Muscle of arm (tissue), 14 donors: ENCODE measurements at places on chromosomes 7 and 10. TPM values are rescaled to one million over a fixed set of nuclear protein-coding genes. Genes with fewer than 3 reads are reported as not detected.

- DNase-seq, result no peak
These were observed 51.3 kb downstream of the TSPAN12 start for GRCh38 chr7:120806669-120807068.

GRCh38 chr10:110044681-110045080, 36.9 kb downstream of the ADD3 start:
- DNase-seq, result no peak

GRCh38 chr7:13153266-13153665, 465.8 kb downstream of the ARL4A start:
- no peak for DNase-seq

- no peak for DNase-seq
These were observed 4.2 kb downstream of the VSTM2A start for GRCh38 chr7:54546081-54546985.

GRCh38 chr10:30902621-30903396, 128.9 kb downstream of the ZNF438 start:
- DNase-seq, result no peak

GRCh38 chr10:109877546-109877945, 45.8 kb downstream of the XPNPEP1 start:
- DNase-seq, result no peak

- no peak for DNase-seq
These were observed 60.6 kb downstream of the PRF1 start for GRCh38 chr10:70541736-70542564.

DNA sequence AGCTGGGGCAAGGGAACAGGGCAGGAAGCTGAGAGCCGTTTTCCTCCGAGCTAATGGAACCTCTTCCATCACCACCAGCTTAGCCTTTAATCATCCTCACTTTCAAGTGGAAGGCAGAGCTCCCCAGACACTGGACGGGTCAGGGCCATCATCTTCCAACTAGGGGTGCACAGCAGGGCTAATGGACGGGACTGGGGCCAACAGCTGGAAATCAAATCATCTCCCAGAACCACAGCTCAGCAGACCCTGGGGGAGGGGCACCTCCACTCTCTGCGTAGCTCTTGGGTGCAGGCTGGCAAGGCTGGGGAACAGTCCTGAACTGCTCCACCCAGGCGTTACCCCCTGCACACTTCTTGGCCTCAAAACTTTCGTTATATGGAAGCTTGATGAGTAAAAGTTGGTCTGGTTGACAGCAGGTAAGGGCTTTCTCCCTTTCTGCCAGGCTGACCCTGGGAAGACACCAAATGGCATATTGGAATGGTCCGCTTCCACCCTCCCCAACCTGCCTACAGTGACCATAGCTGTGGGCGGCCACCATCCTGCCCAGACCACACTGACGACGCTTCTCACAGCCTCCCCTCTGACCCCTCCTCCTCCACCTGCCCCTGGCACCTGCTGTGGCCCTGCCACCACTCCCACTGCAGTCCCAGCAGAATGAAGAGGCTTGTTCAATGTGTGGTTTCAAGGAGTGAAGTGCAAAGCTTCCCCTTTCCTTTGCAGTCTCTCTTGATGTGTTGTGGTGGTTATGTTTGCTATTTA, 51.7 kb upstream of the RET start:
- DNase-seq, result no peak

GRCh38 chr7:51366930-51367613, 50.5 kb upstream of the COBL start:
- peak; percentile 46 for DNase-seq

DNA sequence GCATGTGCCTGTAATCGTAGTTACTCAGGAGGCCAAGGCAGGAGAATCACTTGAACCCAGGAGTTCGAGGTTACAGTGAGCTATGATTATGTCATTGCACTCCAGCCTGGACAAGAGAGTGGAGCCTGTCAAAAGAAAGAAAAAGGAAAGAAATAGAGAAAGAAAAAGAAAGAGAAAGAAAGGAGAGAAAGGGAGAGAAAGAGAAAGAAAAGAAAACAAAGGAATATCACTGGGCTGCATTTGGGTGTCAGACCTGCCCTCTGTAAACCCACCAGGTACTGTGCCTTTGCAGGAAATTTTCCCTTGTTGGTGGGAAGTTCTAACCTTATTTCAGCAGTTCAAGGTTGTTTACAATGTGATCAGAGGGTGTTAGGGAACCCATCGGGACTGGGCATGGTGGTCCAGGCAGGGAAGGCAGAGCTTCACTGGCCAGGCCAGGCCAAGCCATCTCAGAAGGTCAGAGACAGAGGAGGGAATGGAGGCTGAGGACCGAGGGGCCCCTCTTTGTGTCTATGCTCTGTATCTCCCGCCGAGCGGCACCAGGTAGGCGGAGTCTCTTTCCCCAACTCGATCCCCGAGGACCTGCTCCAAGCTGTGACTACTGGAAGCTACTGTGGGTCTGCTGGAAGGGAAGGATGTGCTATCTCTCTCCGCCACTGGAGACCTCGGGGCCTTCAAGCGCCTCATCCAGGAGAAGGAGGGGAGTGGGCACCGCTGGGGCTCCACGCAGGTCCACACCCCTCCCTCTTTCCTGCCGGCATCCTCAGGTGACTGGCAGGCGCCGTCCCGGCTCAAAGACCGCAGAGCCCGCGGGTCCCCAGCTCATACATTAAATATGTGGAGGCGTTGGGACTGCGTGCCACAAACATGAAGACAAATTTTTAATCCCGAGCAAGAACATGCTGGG, 15.2 kb upstream of the KAZALD1 start:
- no peak for DNase-seq

GRCh38 chr10:97780841-97781617, 9.2 kb upstream of the SFRP5 start:
- DNase-seq, result peak; percentile 27

- DNase-seq, result no peak
These were observed 81.3 kb upstream of the CXCL12 start for GRCh38 chr10:44466236-44466635.

DNA sequence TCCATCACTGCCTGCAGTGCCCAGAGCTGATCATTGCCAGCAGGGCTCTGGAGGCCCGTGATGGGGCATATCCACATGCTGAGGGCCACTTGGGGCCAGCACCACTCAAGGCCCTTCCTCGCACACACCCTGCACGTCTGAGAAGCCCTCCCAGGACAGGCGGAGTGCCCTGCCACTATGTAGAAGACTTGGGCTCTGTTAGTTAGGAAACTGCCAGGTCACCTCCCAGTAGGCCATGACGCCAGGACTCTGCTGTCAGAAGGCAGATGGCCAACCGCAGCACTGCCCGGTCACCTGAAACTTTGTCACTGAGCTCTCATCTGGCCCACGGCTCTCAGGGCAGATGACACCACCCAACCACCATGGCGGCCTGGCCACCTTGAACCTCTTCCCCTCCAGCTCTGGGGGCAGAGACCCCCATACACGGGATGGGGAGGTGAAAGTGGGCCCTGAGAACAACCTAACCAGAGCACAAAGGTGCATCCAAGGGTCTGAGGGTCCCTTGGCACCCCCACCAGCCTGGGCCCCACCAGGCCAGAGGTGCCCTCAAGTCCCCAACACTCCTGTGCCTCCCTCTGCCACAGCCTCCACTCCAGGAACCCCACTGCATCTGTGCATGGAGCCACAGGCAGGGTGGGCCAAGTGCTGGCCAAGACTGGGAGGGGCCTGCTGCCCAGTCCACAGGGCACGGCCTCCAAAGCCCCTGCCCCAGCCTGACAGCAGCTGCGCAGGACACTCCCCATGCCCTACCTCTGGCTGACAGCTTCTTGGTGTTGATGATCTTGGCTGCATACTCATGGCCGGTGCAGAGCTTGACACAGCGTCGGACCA, 41.8 kb downstream of the CAMK2B start:
- DNase-seq, result no peak

- no peak for DNase-seq
These were observed 31.6 kb downstream of the USP54 start for GRCh38 chr10:73559590-73559989.

DNA sequence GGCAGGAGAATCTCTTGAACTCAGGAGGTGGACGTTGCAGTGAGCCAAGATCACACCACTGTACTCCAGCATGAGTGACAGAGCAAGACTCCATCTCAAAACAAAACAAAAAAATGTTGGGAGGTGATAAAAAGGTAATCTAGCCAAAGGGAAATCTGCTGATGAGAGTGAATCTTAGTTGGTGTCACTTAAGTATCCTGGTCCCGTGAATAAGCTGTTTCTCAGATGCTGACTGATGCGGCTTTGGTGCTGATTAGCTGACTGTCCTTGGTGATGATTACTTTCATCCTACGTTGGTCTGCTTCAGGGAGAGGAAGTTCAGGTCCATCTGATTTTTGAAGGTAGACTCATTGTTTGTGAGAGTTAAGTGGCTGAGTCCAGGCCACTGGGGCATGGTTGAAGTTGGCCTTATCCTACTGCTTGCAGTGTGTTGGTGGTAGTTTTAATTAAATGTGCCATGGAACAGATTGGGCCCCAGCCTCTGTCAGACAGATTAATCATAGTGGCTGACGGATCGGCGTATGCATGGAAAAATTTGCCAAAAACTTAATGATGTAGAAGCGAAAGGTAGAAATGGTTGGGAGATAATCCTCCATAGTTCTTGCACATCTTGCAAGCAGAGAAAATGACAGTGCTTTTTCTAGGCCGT, 17.4 kb upstream of the TMEM236 start:
- no peak for DNase-seq

GRCh38 chr10:94858005-94858404, 80.5 kb upstream of the CYP2C9 start:
- no peak for DNase-seq

DNA sequence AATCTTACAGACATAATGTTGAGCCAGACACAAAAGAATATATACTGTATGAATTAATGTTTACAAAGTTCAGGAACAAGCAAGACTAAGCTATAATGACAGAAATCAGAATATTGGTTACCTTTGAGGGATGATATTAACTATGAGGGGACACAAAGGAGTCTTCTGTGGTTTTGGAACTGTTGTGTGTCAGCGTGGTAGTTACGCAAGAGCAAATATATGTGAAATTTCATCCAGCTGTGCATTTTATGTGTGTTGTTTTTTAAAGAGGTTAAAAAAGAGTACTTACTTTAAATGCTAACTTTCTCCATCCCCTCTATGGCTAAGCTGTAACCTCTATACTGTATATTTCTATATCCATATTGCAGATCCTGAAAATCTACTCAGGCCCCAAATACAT, 14.9 kb downstream of the SLC25A28 start:
- DNase-seq, result no peak

CLEC2L gene
- polyA plus RNA-seq, result 1.9 TPM

VAX1 gene
- polyA plus RNA-seq, result not detected

AGR3 gene
- polyA plus RNA-seq, result not detected

MDH2 gene
- polyA plus RNA-seq, result 179 TPM

PLEKHS1 gene
- not detected for polyA plus RNA-seq
